Activated naive CD4-positive, alpha-beta T cell treated with anti-CD3 and anti-CD28 coated beads, Interleukin-2, amount 50 U/mL, for 72 hours (primary cell): ENCODE measurements at places on chromosomes 5 and 9.

- DNase-seq: no peak
These were observed 302.2 kb upstream of the VLDLR start for GRCh38 chr9:2319421-2319820.

GRCh38 chr5:132754947-132755346 is 7.7 kb downstream of the CCNI2 start:
- DNase-seq: no peak

DNA sequence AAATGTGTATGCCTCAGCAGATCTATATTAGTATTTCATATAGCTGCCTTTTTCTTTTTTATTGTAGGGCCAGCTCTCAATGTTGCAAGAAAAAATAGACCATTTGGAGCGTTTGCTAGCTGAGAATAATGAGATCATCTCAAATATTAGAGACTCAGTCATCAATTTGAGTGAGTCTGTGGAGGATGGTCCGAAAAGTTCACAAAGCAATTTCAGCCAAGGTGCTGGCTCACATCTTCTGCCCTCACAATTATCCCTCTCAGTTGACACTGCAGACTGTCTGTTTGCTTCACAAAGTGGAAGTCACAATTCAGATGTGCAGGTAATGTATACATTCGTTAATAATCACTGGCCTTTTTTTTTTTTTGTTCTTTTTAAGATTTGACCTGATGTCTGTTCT is 23.7 kb downstream of the MAN2A1 start:
- DNase-seq: no peak

DNA sequence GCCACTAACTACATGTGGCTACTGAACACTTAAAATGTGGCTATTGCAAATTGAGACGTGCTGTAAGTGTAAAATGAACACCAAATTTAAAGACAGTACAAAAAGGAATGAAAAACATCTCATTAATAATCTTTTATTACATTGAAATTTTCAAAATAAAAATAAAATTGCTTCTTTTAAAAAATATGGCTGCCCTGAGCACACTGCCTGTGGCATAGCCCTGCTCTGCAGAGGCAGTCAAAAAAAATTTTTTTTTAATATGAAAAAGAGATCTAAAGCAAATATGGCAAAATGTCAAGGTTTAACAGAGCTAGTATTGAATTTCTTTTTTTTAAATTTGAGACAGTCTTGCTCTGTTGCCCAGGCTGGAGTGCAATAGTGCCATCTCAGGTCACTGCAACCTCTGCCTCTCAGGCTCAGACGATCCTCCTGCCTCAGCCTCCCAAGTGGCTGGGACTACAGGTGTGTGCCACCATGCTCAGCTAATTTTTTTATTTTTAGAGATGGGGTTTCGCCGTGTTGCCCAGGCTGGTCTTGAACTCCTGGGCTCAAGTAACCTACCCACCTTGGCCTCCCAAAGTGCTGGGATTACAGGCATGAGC is 25.6 kb downstream of the CARNMT1 start:
- no peak for DNase-seq

- DNase-seq: no peak
These were observed 274.3 kb upstream of the TRPC7 start for GRCh38 chr5:136639616-136640015.

- no peak for DNase-seq
These were observed 28.8 kb downstream of the ADAMTSL2 start for GRCh38 chr9:133563291-133563796.

GRCh38 chr9:133467101-133467500 is 7.3 kb downstream of the CACFD1 start:
- no peak for DNase-seq

DNA sequence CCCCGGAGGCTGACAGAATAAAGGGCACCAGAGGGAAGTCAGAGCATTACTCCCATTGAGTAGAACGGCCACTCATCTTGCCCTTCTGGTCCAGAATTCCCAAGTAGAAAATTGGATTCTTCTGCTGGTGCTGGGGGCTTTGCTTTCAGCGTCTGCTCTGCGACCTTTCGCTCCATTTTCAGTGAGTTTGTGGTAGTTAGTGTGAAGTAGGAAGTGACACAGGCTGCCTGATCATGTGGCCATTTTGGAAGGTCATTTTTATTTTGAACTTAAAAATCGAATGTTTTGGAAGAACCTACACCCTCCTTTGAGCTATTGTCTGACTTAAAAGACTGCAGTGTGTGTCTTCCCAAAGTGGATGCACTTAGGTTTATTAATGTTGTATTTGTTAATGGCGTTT is 56.7 kb upstream of the FAM120AOS start:
- no peak for DNase-seq

- DNase-seq: no peak
These were observed 6.5 kb upstream of the FAM81B start for GRCh38 chr5:95384485-95385213.

DNA sequence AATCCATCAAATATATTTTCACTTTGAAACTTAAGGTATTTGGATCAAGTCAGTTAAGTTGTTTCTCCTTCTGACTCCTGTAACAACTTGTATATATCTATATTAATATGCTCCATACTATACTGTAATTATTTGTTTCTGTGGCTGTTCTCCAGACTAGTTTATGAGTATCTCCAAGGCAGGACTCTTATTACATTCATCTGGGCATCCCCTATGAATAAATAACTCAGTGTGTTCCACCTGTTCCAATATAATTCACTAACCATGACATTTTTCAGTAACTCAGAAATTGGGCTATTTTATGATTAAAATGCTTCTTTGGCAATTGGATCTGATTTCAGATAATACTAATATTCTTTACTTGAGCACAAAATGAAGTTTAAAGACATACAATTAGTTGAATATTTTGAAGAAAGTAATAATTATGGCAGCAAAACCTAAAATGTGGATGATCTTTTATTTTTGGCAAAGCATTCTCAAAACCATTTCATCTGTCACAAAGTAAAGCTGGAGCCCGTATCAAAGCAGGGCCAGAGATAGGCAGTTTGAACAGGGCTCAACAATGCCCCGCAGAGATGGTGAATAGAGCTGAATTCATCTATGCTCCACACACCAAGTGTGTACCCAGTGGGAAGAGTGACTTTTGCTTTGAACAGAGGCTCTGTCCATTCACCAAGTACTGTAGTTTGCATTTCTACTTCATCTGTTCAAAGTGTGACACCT is 314.3 kb downstream of the PDE4D start:
- no peak for DNase-seq
